ENCODE measurements at places on chromosomes 13 and 19.

- no peak for DNase-seq
These were observed 120.1 kb upstream of the GPR12 start for GRCh38 chr13:26880735-26881134.

GRCh38 chr19:5964816-5965565, 12.9 kb downstream of the RANBP3 start:
- DNase-seq = no peak

DNA sequence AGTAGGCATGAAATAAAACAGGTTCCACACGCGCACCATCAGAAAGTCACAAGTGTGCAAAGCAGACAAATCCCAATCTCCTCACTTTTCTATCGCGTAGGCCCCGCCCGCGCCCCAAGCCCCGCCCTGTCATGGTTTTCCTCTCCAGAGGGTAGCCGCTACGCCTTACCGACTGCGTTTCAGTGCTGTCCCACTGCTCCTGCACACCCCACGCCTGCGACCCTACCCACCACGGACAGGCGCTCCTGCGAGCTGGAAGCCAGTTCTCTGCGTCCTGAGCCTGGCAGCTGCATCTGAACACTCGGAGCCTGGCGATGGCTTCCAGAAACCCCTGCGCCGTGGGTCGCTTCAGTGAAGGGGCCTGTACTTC, 379 bp upstream of the ZNF470 start:
- DNase-seq = no peak

DNA sequence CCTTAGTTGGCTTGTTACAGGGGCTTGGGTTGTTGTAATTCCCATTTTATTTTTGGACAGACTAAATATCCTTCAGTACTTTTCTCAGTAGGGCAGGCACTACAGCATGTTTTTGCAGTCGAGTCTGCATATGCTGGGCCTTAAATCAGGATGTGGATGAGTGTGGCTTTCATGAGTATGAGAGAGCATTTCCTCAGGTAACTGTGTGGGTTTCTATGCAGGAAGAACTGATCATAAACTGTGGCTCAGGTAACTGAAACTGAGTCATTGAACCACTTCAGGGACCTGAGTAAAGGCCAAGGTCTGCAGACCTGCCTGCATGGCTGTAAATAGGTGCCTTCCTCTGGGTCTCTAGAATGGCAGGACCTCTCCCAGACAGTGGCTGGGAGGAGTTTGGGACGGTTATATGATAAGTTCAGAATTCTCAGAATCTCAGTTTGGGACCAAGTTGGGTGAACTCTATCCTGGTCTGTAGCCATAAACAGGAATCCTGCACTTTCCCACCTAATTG, 112.1 kb downstream of the ZNF737 start:
- DNase-seq = no peak

DNA sequence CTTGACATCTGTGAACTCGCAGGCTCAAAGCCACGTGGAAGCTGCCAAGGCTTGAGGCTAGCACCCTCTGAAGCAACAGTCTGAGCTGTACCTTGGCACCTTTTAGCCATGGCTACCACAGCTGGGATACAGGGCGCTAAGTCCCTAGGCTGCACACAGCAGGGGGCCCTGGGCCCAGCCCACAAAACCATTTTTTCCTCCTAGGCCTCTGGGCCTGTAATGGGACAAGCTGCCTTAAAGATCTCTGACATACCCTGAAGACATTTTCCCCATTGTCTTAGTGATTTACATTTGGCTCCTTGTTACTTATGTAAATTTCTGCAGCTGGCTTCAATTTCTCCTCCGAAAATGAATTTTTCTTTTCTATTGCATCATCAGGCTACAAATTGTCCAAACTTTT, 455.9 kb downstream of the TDRD3 start:
- no peak for DNase-seq

GRCh38 chr19:18439025-18439909, 1.3 kb upstream of the ISYNA1 start:
- no peak for DNase-seq

- no peak for DNase-seq
These were observed 330.1 kb downstream of the SPRY2 start for GRCh38 chr13:80010846-80011245.

- no peak for DNase-seq
These were observed 2.1 kb downstream of the KCNN4 start for GRCh38 chr19:43778651-43779050.

GRCh38 chr19:13597640-13598039, 91.4 kb upstream of the CACNA1A start:
- DNase-seq = no peak

- no peak for DNase-seq
These were observed 1.3 kb downstream of the FOXA3 start for GRCh38 chr19:45865269-45865948.

DNA sequence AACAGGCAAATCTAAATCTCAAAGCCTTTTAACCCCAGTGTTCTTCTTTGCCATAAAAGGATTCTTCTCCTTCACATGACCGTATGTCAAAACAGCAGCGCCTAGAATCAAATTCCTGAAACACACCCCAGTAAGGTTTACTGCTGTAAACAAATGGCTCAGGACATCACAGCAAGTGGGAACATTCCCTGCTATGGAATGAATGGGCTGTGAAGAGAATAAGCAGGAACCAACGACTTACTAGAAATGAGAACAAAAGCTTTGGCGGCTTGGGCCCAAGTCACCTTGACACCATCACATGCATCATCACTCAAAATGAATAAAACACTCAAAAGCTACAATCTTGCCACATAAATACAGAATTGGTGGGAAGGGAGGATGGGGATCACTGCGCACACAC, 80.4 kb upstream of the SPATA13 start:
- DNase-seq = no peak

GRCh38 chr19:1756264-1756663, 3.0 kb downstream of the ONECUT3 start:
- DNase-seq = no peak

GRCh38 chr13:34452831-34453230, 489.2 kb upstream of the NBEA start:
- DNase-seq = no peak

DNA sequence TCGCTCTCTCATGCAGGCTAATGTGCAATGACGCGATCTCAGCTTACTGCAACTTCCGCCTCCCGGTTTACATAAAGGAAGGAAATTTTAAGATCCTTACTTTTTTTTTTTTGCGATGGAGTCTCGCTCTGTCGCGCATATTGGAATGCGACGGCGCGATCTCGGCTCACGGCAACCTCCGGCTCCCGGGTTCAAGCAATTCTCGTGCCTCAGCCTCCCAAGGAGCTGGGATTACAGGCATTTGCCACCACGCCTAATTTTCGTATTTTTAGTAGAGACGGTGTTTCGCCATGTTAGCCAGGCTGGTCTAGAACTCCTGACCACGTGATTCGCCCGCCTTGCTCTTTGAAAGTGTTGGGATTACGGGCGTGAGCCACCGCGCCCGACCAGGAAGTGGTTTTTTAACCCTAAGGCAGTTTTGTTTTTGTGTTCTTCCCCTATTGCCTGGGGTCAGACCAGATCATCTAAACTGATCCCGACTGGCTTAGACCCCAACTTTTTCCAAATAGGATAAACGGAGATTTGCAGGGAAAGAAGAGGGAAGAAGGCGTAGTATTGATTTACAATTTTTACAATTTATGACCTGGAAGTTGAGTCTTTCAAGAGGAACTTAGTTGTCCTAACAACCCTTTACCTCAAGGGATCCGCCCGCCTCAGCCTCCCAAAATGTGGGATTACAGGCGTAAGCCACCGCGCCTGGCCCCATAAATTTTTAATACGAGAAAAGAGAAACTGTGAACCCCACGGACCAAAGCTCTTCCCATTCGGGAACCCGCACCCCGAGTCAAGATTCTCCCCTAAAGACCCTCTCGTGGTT, 142.0 kb downstream of the ZNF737 start:
- DNase-seq = no peak

DNA sequence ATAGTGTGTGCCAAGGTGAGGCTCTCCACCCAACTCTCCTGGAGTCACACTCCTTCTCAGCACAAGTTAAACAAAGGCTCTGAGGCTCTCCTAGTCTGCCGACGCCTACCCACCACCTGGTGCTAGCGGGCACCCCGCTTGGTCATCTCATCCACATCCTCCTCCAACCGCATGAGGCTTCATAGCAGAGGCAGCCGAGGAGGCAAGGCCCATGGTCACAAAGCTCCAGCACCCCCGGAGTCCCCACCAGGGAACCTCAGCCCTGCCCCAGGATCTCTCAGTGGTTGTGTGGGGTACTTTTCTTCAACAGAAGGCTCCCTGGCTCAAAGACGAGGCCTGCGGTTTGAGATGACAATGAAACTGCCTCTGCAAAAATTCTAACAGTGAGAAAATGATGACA, 43.0 kb downstream of the STK24 start:
- DNase-seq = no peak

Measured in esophagus squamous epithelium (tissue), 5 donors.